ENCODE measurements at places on chromosomes 2 and 18.

GRCh38 chr18:75173125-75173432 is 35.9 kb downstream of the PTGR3 start:
- DNase-seq = no peak

- no peak for DNase-seq
Observed at GRCh38 chr18:79733135-79733701, 53.6 kb downstream of the CTDP1 start.

DNA sequence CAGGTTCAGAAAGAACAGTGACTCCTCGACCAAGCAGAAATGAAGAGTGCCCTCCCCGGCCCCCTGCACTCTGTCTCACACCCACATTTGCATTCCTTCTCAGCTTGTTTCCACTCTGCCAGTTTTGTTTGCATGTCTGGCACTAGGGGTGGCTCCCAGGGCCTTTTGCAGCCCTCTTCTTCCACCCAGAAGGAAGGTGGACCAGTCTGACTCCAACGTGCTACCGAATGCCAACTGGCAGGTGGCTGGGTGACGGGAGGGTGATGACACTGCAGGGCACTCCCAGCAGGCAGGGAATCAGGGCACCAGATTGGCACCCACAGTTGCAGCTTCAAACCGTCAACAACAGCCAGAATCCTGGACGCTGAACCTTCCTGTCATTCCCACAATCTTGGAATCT is 371.1 kb downstream of the TXNL1 start:
- DNase-seq = no peak

DNA sequence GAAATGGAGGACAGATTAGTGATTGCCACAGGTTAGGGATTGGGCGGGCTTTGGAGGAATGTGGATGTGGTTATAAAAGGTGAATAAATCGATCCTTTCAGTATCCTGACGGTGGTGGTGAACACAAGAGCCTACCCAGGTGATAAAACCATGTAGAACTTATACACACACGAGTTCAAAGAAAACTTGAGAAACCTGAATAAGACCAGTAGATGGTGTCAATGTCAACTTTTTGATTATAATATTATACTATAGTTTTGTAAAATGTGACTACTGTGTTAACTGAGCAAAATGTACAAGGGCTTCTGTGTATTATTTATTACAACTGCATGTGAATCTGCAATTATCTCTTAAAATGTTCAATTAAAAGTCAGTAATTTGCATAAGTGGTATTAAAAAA is 136.3 kb downstream of the ERBB4 start:
- DNase-seq = no peak

GRCh38 chr2:100894105-100894795 is 74.3 kb downstream of the NPAS2 start:
- DNase-seq = no peak

Measured in NCI-H2171 (cell line).